ENCODE measurements at places on chromosomes 6 and 20.

DNA sequence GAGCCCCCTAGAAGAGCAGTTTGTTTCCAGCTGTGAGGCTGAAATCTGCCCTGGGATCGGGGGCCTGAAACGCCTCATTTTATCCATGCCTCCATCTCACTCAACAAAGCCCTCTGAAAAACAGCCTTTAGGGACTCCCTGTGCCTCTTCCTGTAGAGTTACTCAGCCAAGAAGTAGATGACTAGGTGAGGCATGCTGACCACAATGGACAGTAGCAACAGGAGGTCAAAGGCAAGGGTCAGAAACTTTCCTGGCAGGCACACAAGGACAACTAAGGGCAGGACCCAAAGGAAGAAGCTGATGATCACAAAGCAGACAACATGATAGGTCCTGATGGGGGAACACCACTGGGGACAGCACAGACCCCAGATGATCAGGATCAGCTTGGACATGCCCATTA is 12.8 kb downstream of the MAS1L start:
- no peak for DNase-seq

GRCh38 chr6:98487612-98488011 is 346.8 kb upstream of the POU3F2 start:
- DNase-seq = no peak

GRCh38 chr6:50471041-50471440 is 242.3 kb upstream of the TFAP2D start:
- no peak for DNase-seq

GRCh38 chr20:51372176-51372803 is 170.2 kb downstream of the NFATC2 start:
- DNase-seq = peak; percentile 55

- DNase-seq = no peak
These were observed 44.3 kb downstream of the OR2B2 start for GRCh38 chr6:27867945-27868300.

DNA sequence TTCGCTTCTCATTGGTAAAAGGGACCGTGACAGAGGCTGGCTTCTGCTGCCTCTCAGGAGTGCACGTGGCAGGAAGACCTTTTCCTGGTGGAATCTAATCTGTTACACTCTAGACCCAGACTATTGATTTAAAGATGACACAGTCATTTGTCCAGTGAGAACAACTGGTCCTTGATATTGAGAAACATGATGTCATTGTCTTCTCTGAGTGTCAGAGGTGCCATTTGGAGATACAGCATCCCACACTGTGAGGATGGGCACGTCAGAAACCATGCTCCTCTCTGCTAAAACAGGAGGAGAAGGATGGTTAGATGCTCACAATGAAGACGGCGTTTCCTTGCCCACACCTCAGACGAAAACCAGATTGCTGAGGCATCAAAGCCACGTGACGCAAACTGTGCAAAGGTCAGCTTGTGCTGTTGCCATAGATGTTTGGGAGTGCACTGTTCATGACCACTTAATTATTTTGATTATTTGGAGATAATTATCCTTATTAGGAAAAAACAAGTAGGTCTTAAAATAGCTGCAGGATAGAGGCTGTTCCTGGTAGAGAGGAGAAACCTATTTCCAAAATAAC is 169.0 kb downstream of the SMOC2 start:
- no peak for DNase-seq

DNA sequence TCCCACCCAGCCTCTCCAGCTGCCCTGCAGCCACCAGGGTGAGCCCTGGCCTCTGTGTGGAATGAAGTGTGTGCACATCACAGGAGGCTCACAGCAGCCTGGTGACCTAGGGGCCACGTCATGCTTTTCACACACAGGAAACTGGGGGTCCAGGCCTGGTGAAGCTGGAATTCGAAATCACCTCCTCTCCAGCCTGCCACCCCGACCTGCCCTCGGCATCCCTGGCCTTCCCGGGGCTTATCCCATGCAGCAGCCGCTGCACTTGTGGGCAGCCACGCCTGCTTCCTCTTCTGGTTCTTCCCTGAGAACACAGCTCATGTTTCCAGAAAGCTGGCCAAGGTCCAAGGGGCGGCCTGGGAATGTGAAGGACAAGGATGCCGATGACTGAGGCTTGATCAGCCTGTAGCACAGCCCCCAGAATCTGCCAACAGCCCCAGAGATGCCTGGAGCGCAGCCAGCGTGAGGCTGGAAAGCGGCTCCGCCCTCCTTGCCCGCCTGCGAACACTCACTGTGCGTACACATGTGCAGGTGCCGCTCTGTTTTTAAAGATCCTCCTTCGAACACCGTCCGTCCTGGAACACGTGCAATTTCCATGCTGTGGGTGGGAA is 4.2 kb upstream of the NTSR1 start:
- peak; percentile 4 for DNase-seq

DNA sequence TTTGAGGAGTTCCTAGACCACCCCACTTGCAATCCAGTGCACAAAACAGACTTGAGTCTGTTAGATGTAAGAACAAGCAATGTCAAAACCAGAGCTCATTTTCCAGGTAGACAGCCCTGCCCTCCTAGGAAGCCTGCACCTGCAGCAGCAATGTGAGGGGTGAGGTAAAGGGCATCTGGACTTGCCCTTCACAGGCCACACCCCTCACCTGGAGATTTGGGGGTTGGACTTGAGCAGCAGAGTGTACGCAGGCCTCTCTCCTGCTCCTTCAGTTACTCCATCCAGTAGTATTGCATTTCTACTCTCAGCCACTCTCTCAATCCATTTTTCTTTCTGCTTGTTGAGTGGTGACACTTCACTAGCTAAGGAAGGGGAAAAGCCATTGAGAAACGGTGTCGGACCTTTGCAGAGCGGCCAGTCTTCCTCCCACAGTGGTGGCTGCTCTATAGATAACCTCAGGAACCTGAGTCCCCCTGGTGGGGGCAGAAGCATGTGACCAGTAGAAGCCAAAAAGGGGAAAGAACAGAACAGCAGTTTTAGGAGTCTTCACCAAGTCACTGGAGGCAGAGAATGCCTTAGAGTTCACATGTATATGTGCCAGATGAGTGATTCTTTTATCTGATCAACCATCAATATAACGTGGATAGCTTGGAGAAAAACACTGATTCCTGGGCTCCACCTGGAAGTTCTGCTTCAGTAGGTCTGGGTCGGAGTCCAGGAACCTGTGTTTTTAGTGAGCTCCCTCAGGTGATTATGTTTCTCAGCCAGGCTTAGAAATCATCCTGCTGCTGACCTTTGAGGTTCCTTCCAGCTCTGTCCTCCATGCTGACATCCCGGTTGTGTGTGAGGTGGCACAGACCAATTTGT is 28.0 kb downstream of the ARFGEF2 start:
- DNase-seq = no peak

GRCh38 chr6:102215425-102215824 is 821.9 kb downstream of the GRIK2 start:
- DNase-seq = no peak

DNA sequence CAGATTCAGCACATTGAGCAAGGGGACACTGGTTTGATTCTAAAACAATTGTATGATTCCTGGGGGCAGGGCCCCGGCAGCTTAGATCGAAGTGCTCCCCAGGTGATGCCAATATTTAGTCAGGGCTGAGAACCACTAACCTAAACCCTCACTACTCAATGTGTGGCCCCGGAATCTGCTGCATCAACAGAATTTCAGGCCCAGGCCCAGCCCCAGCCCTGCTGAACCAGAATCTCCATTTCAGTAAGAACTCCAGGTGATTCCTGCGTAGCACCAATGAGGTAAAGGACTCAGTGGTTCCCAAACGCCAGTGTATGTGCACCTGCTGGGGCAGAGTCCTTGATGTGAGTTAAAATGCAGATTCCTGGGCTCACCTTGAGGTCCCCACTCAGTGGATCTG is 152.8 kb upstream of the KCNG1 start:
- no peak for DNase-seq

GRCh38 chr20:49690899-49691620 is 22.6 kb downstream of the B4GALT5 start:
- DNase-seq = no peak

GRCh38 chr6:104862456-104862855 is 2.7 kb upstream of the HACE1 start:
- no peak for DNase-seq

GRCh38 chr6:132865829-132866228 is 51.5 kb downstream of the RPS12 start:
- DNase-seq = no peak

DNA sequence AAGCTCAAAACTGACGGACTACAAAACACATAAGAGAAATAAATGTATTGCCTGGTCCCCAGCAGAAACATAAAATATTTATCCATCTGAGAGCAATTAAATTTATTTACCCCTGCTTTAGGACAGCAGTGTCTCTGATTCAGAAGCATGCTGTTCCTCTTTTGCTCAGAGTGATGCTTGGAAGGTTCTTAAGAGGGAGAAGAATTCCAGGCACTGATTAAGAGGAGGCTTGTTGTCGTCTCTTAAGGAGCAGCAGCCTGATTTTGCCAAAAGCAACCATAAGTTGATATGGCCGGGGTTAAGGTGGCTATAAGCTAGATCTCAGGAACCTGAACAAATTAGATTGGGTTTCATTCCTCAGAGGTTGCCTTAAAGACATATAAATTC is 25.8 kb downstream of the CAP2 start:
- no peak for DNase-seq

DNA sequence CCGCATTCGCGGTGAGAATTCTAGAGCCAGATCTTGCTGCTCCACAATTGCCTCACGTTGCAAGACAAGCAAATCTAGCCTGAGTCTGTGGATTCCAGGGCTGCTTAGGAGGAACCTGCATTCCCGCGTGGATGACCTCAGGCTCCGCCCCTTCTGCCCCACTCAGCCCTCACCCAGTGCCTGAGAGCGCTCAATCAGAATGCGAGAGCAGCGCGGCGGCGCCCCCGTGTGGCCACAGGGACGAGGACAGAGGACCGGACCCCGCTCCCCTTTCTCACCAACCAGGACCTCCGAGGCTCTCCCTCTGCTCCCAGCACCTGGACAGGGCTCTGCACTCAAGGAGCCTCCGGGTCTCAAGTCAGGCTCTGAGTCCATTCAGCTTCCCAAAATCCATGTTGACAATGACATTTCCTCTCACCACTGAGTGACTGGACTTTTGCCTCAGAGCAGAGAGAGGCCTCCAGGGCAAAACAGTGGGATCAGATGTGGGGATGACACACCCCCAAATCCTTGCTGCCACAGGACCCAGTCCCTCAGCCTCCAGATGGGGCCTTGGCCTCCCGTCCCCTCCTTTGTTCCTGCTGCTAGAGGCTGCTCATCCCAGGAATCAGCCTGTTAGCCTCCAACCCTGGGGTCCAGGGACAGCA is 52.0 kb downstream of the RPP21 start:
- DNase-seq = peak; percentile 32

- DNase-seq = no peak
These were observed 54.0 kb downstream of the IL20RA start for GRCh38 chr6:136990754-136991153.

DNA sequence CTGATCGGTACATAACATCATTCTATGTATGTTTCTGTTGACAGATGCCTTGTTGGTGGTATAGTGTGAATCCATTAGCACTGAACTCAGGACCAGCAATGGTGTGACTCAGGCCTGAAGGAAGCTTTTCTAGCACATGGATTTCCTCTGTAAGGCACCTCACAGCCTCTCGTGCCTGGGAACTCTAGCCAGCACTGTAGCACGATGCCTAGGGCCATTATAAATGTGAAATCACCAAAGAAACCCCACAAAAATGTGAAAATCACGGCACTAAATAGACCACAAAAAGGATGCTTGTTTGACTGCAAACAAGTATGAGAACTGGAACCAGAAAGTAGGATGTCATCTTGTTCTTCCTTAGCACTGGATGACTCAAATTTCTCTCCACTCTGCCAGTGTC is 63.7 kb upstream of the NKX2-2 start:
- DNase-seq = no peak

DNA sequence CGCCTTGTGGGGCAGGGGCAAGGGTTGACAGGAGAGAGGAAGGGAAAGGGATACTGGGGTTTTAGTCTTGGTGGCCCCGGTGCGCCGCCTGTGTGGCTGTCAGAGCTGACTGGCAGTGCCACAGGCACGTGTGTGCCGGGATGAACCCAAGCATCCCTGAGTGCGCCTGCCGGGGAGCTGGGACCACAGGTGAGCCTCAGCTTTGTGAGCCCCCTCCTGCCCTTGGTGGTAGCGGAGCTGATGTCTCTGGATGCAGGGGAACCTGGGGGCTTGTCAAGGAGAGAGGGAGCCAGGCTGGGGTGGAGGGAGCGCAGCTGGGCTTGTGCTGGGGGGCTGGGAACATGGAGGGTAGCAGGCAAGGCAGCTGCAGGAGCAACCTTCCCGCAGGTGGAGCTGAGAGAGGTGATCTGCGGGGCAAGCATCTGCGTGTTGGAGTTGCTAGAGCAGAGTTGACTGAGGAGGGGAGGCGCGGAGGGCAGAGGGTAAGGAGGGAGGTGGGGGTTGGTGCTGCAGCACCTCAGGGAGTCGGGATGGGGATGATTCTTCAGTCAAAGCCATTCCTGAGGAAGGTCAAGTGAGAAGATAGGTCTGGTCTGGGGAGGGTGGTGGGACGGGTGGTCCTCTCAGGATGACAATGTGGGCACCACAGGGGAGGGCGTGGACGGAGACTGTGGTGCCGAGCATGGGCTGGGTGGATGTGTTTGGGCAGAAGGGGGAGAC is 28.1 kb downstream of the PYGB start:
- no peak for DNase-seq

DNA sequence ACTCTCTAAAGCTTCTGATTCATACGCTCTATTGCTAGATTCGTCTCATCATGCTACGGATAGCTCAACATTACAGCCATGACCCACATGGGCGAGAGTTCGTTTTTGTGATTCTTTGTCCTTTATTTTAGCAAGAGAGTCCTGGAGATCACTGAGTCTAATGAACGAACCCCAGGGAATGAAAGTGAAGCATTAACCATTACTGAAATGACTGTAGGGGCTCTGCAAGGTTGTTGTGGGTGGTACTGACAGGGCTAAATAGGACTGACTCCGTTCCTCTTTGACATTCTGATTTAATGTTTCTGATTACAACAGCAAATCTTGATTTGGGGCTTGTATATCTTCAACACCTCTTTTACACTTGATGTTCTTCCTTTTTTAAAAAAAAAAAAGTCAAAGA is 13.7 kb upstream of the RTF2 start:
- DNase-seq = no peak

GRCh38 chr20:60361761-60362395 is 403.7 kb downstream of the CDH26 start:
- DNase-seq = no peak

DNA sequence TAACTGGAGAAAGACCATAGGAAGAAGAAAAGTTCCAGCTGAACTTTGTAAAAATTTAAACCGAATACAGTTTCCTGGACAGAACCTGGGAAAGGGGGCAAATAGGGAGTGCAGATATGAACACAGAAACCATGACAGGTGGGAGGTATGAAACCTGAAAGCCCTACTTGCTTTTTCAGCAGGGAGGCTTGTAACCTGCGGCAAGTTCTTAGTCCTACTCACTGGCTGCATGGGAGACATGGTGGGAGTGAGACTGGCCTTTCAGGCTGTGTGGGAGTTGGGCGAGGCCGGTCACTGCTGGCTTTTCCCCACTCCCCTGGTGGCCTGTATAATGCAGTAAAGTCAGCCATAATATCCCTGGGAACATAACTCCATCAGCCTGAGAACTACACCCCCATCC is 54.2 kb downstream of the ROS1 start:
- DNase-seq = no peak

All from T1000 (cell line).